ENCODE measurements at places on chromosomes 4 and X.

- no peak for DNase-seq
Measured at GRCh38 chrX:116170511-116170910, at the start of gene AGTR2. Gene AGTR2, plus strand, starts transcription at chrX:116170744. Its CDS starts 1,537 bp downstream, at chrX:116172281.

DNA sequence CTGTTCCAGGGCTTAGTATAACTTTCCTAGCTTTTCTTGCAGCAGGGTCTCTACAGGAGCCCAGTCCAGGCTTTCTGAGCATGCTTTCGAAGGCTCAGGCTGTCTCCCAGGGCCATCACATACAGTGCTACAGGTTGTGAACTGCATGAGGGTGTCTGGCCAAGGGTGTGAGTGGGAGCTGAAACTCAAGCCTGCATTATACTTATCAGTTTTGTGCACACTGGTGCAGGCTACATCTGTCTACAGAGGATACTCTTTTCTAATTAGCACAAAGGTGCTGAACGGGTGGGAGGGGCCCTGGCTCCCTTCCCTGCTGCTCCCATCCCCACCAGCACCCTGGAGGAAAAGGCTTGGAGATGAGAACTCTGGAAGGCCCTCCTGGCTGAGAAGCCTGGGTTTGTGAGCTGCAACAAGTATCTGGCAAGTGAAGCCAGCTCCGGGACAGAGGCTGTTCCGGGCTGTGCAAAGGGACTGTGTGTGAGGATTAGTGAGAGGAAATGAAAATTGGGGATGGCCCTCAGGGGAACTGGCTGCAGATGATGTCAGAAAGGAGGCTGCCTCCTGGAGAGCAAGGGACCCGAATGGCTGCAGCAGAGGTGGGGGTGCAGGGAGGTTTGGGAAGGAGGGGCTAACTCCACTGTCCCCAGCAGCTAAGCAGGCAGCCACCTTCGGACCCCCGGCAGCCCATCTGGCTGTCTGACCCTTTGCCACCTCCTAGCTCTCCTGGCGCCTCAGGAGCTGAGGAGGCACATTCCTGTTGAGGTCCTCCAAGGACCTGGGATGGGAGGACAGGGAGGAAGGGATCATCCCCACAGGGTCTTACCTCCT, 68.5 kb downstream of the EFNB1 start:
- no peak for DNase-seq

- DNase-seq = peak; percentile 71
Measured at GRCh38 chr4:24910499-24910898, 2.3 kb downstream of the CCDC149 start.

GRCh38 chr4:4269856-4270255, 20.1 kb downstream of the LYAR start:
- DNase-seq = no peak

DNA sequence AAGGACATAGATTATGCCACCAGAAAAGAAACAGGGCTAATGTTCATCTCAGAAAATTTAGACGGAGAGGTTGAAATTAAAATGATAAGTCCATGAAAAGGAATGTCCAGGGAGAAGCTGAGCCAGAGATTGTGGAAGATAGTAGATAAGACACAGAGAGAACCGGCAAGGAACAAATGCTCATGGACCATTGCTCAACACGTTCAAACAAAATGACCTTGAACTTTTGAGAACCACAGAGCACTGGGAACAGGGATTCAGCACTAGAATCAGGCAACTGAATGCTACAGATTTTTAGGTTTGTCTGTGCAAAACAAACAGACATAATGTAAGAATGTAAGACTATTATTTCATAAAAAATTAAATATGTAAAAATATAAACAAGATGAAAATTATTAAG, 206.3 kb downstream of the PDGFC start:
- no peak for DNase-seq

Data from AG10803 (cell line).